Muscle of arm (tissue), 14 donors: ENCODE measurements at places on chromosomes 2 and 18.

DNA sequence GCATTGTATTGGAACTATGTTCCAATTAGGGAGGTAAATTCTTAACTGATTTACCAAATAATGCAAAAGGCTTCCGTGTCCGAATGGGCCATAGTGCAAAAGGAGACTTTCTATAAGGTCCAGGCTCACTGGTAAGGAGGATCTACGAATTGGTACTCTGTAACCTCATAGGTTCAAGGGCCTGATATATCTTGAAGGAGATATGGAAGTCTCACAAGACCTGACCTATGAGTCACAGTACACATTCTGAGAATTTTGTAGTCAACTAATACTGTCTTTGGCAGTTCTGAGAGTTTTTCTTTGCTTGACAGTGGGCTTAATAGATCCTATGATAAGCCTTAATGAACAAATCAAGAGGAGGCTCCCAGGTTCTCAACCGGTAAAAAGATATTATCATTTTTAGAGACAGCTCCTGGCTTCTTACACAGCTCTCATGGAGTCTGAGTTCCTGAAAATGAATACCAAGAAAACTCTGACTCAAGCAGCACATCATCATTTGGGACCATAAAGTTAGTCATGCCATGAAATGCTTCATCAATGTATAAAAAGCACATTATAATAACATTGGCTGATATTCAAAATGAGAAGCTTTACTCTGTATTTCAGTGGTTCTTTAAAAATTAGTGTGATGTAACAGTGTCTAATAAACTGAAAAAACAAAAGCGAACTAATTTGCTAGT, 1275.2 kb upstream of the CRIM1 start:
- no peak for DNase-seq

GRCh38 chr2:206890926-206891325, 48.4 kb upstream of the CPO start:
- DNase-seq, result no peak

DNA sequence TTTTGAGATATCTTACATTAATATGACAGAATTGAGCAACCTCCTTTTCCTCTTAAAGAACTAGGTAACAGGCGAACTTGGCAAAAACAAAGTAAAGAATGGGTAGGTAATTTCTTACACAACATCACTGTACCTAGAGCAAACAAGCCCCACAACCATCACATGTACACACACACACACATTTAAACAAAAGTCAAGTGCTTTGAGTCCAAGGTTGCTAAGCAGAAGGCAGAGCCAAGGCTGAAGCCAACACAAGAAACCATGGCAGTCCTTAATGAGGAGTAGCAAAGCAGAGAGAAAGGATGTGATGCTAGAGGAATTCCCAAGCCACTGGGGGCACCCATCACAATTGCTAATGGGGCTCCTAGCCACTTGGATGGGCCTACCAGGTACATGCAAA, 164.1 kb downstream of the PAX3 start:
- no peak for DNase-seq

GRCh38 chr2:88307817-88308216, 137.7 kb downstream of the THNSL2 start:
- DNase-seq, result no peak

- no peak for DNase-seq
Observed at GRCh38 chr18:76604935-76605240, 109.8 kb upstream of the ZNF516 start.

- no peak for DNase-seq
Observed at GRCh38 chr18:40810372-40810771, 1144.7 kb upstream of the PIK3C3 start.

DNA sequence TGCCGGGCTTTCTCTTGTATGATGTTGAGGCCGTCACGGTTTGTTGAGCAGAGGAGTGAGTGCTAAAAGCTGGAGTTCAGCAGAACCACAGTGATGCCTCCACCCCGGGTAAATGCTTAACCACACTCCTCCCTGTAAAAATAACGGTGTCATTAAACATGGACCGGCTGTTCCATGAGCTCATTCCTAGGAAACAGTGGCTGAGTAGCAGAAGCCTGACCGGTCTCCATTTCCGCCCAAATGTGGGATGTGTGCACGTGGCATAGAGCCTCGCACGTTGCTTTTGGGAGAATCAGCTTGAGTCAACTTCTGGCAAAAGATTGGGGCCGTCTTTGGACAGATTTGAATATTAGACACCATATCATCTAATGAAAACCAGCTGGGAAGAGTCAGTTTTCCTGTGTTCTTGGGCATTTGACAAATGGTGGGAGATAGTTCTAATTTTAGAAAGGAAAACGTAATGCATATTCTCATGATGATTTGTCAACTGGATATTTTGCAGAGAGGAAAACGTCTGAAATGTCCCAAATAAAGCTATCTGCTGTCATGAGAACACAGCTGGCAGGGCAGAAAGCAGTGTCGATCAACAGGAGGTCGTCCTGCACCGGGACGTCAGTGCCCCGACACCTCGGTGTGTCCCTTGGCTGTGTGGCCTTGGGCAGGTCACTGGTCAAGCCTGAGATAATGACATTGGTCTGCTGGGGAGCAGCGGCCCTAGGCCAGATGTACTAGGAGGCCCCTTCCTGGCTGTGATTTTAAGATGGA, 42.4 kb downstream of the LRRFIP1 start:
- DNase-seq, result peak; percentile 95

DNA sequence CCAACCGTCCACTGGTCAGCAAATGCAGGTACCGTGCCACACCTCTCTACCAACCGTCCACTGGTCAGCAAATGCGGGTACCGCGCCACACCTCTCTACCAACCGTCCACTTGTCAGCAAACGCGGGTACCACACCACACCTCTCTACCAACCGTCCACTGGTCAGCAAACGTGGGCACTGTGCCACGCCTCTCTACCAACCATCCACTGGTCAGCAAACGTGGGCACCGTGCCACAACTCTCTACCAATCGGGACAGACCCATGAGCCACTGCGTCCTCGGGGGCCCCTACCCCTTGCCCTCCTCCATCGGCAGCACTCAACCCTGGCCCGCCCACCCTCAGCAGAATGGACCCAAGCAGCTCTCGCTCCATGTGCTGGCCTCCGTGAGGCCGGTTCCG, 226.4 kb upstream of the SALL3 start:
- DNase-seq, result no peak

GRCh38 chr2:199460846-199461710, 3.3 kb upstream of the SATB2 start:
- DNase-seq, result no peak

- no peak for DNase-seq
Observed at GRCh38 chr2:235989591-235989990, 178.6 kb downstream of the GBX2 start.

DNA sequence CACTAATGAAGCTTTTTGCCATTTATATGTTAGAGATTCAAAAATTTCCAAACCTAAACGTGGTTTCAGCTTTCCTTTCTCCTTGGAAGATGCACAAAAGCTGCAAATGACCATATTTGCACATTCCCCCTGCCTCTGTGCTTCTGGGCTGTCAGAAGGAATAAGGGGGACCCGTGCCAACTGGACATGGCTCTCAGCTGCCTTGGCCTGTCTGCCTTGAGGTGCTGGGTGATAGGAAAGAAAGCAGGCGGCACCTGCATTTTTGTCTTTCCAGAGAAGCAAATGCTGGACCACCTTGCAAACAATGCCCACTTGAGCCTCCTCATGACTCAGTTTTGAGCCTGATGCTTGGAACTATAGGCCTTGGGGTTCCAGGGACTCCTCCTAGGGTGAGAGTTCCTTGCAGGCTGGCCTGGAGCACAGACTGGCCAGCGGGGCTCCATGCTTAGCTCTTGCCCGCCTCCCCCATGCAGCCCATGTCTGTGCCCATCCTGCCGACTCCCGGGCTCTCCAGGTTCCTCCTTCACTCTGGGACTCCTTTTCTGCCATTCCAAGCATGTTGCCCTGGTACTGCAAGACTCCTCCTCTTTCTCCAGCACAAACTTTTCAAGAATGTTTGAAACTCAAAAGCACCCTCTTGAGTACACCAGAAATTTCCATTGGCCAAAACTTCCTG, 109.0 kb upstream of the EPAS1 start:
- DNase-seq, result no peak

DNA sequence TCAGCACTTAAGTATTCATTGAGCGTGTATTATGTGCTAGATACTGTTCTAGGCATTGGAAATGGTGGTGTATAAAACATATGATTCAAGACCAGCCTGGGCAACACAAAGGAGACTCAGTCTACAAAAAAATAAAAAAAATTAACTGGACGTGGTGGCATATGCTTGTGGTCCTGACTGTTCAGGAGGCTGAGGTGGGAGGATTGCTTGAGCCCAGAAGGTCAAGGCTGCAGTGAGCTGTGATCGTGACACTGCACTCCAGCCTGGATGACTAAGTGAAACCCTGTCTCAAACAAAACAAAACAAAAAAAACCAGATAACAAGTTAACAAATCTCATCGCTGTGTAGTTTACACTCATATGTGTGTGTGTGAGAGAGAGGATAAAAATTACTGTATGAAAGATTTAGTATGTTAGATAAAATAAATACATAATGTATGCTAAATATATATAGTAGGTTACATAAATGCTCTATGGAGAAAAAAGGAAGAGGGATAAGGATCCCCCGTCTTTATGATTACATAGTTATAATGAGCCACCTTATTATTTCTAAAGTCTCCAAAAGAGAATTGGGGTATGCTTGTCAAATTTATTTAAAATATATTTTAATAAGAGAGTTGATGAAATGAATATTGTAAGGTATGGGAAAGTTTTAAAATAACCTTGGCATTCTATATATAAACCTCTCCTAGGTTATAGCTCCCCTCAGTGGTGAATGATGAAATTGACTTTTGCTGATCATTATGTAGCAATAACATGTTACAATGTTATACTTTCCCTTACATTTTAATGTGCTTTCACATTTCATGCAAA, 69.2 kb downstream of the EHBP1 start:
- peak; percentile 55 for DNase-seq

DNA sequence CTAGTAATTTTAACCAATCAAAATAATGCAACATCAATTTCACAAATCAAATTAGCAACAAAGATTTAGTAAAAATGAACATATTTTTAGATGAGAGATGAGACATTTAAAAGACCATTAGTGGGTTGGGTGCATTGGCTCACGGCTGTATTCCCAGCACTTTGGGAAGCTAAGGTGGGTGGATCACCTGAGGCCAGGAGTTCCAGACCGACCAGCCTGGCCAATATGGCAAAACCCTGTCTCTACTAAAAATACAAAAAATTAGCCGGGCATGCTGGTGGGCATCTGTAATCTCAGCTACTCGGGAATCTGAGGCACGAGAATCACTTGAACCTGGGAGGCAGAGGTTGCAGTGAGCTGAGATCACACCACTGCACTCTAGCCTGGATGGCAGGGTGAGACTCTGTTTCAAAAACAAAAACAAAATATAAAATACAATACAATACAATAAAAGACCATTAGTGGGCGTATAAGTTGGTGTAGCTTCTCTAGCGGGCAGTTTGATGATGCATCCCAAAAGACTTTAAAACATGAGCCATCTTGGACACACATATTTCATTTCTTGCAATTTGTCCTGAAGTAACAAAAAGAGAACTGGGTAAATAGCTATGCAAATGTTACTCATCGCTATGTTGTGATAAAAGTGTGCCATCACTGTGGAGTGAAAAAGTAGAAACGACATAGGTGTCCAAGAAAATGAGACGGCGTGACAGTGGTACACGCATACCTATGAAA, 101.8 kb downstream of the COL6A3 start:
- DNase-seq, result no peak

- no peak for DNase-seq
Observed at GRCh38 chr2:151817929-151818328, 10.3 kb downstream of the ARL5A start.
